ENCODE measurements at places on chromosomes 7 and 10. TPM values are rescaled to one million over a fixed set of nuclear protein-coding genes. Genes with fewer than 3 reads are reported as not detected.

ACTL6B gene
- 2.1 TPM for polyA plus RNA-seq

ADAP1 gene
- polyA plus RNA-seq, result 2.4 TPM

CAV2 gene
- 33.5 TPM for polyA plus RNA-seq

SLC18A3 gene
- polyA plus RNA-seq, result not detected

PSTK gene
- 15.7 TPM for polyA plus RNA-seq

CPED1 gene
- 7.4 TPM for polyA plus RNA-seq

BLVRA gene
- 33.7 TPM for polyA plus RNA-seq

PNLIPRP3 gene
- not detected for polyA plus RNA-seq

LBX1 gene
- not detected for polyA plus RNA-seq

ADAM12 gene
- polyA plus RNA-seq, result 2.8 TPM

TAS2R41 gene
- not detected for polyA plus RNA-seq

Measured in testis (tissue), 5 donors.